ENCODE measurements at places on chromosomes 11 and 22.

- no peak for DNase-seq
These were observed 3.5 kb upstream of the ELMOD1 start for GRCh38 chr11:107587306-107587979.

DNA sequence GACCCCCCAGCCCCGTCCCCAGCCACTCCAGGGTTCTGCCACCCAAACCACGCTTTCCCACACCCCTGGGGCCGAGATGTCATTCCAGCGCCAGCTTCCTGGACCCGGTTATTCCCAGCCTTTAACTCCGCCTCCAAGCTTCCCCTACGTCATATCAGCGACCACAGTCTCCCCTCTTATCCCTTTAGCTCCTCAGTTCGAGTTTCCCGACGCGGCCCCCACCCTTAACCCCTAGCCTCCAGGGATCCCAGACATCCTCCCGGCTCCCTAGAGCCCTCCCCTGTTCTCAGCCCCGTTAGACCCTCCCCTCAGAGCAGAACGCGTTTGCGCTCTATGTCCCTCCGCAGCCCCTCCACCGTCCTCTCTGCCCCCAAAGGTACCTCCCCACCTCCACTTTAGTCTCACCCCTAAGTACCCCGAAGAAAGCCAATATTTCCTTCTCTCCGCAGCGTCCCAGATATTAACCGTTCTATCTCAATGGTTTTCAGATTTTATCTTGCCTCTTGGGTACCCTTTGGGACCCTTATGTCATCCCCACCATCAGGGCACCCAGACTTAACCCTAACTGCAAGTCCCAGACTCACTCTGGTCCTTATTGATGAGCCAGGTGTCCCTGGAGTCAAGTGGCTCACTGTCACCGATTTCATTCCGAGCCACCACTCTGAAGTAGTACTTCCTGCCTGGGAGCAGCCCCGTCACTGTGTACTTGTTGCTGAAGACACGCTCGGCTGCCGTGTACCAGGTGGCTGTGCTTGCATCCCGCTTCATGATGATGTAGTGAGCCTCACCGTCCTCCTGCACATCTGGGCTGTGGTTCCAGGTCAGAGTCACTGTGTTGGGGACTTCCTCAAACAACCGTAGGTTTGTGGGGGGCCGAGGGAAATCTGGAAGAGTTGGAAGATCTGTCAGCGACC lies 8.0 kb downstream of the TMEM86A start:
- peak; percentile 67 for DNase-seq

- no peak for DNase-seq
These were observed 86.4 kb downstream of the CELSR1 start for GRCh38 chr22:46450931-46451561.

DNA sequence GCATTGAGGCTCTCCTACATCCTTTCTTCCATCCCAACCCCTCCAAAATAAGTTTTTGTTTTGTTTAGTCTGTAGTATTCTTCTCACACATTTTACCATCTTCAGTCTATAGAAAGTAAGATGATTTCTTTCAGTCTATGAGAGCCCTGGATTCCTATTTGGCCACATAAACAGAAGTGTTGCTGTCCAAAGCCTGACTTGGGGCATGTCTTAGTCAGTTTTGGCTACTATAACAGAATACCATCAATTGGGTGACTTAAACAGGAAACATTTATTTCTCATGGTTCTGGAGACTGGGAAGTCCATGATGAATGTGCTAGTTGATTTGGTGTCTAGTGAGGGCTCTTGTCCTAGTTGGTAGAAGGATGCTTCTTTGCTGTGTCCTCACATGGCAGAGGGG lies 146.8 kb upstream of the DDI1 start:
- no peak for DNase-seq

- DNase-seq = no peak
These were observed 107.2 kb downstream of the RCN1 start for GRCh38 chr11:32198053-32198452.

DNA sequence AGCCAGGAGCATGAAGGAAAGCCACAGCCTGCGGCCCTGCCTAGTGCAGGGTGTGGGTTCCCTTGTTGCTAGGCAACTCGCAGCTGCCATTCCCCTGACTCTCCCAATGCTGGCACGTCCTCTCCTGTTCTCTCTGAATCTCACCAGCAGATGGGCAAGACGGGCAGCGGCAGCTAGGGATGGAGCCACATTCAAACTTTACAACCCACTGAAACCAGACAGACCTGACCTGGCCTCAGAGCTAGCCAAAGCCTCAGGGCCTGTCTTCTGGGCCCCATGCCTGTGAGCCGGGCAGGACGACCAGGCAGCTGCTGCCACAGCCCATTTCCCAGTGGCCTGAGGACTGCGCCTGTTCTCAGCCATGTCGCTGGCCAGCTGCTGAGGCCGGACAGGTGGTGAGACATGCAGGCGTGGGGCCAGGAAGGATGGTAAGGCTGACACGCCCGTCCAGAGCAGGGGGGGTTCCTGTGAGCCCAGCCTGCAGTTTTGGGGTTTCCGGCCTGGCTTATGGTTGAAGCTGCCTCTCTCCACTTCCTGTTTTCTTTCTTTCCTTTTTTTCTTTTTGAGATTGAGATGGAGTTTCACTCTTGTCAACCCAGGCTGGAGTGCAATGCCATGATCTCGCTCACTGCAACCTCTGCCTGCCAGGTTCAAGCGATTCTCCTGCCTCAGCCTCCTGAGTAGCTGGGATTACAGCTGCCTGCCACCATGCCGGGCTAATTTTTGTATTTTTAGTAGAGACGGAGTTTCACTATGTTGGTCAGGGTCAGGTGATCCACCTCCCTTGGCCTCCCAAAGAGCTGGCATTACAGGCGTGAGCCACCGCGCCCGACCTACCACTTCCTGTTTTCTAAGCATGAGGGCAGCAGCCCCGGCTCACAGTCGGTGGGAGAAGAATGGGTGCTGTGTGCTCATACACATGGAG lies 4.1 kb downstream of the SUN2 start:
- peak; percentile 55 for DNase-seq

DNA sequence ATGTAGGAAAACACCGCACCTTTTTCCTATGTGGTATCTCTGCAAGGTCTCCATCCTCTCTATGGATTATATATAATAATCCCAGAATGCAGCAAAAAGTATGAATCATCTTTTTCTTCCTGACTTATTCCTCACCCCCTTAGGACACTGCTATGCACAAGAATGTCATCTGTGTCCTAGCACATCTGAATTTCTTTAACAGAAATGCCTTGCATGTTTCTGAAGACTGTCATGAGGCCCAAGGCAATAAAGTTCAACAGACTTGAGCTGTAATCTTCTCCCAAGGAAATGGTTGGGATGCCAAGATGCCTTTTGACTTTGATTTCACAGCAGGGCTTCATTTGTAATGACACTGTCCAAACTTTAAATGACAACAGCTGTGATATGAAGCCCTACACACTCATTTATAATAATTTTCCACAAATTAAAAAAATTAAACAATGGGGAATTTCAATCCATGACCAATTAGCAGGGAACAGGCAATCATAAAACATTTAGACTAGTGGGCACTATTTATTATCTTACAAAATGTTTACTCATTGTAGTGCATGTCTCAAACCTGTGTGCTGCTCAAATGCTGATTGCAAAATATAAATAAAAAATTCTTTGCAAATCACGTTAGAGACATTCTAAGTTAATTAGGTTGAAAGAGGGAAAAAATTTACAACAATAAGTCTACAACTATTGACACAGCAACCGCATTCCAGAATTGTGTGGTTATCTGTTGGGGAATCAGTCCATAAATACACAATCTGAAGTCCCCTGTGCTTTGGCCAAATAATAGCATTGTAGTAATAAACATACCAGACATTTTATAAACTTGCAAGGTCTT lies 242.3 kb downstream of the SWAP70 start:
- DNase-seq = no peak

DNA sequence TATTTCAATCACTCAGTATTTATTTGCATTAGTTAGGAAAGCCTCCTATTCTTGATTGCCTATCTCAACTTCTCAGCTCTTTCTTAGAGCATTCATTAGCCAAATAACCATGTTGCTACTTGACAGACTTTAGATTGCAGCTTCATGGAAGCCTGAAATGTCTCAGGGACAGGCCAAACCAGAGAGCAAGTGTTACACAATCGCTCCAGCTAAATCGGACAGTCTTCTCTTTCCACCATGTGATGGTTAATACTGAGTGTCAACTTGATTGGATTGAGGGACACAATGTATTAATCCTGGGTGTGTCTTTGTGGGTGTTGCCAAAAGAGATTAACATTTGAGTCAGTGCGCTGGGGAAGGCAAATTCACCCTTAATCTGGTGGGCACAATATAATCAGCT lies 106.5 kb upstream of the DRD2 start:
- no peak for DNase-seq

DNA sequence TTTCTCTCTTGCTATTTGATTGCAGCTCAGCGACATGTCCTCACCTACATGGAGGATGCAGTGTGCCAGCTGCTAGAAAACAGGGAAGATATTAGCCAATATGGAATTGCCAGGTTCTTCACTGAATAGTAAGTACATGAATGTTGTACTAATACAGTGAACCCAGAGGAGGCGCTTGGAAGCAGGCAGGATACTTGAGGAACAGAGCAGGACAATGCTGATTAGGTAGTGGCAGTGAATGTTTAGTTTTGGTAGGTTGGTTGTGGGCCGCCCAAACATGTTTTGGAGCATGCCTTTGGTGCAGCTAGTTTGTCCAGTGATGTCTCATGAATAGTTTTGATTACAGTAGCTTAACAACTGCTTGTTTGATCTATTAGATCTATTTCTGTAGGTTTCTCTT lies 50.6 kb downstream of the CSTPP1 start:
- DNase-seq = no peak

GRCh38 chr22:35071784-35072183 lies 5.8 kb downstream of the ISX start:
- no peak for DNase-seq

DNA sequence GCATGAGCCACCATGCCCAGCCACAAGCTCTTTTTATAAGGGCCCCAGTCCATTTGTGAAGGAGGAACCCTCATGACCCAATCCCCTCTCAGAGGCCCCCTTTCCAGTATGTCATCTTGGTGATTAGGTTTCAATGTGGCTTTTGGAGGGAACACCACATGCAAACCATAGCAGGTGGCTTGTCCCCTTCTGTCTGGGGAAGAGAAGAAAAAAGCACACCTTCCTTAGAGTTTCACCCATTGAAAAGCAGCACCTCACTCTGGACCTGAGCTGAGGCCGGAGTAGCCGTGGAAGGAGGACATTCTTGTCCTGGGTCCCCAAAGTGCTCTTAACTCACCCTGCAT lies 25.4 kb downstream of the NEAT1 start:
- DNase-seq = no peak

- DNase-seq = peak; percentile 76
These were observed 243.9 kb upstream of the SYN3 start for GRCh38 chr22:33302049-33302545.

DNA sequence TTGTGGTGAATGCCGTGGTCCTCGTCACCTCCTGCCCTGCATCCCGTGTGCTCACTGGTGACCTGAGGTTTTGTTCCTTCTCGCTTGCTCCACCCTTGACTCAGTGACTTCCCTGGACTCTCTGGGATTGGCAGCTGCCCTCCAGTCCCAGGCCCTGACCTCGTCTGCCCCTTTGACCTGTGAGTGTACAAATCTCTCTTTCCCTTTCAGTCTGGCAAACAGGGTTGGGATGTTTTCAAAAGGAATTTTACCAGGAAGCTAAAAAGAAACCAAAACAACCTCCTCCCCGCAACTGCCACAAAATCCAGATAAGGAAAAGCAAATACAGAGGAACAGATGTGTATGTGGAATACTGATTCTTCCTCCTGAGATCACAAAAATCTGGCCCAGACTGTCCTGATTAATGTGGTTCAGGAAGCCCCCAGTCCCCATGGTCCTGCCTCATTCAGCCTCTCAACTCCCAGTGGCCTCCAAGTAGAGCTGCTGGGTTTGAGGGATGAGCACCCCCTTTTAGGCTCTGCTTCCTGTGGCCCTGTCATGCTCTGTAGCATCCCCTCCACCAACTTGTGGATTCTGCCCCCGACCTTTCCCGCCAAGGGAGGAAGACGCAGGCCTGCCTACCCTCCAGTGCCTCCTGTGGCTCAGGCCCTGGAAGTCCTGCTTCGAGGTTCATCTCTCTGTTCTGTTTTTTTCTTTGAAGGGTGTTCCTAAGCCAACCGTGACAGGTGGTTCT lies 15.2 kb downstream of the ROBO4 start:
- DNase-seq = peak; percentile 35

- DNase-seq = no peak
These were observed 736.5 kb upstream of the CCDC90B start for GRCh38 chr11:84022695-84023094.

DNA sequence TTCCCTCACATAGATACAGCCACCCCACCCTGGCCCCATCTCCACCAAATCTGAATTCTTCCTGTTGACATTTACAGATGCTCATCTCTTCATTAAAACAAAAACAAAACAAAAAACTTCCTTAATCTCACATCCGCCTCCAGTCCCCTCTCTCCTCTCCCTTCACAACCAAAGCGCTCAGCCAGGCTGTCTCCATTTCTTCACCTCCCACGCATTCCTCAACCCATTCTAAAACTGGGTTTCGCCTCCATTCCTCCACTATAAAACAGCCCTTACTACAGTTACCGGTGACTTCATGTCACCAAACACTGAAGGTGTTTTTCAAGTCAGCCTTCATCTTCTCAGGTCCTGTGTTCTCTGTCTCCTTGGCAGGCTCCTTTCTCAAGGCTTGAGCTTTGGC lies 9.6 kb downstream of the BACE1-AS start:
- no peak for DNase-seq

GRCh38 chr11:69444381-69445130 lies 36.9 kb upstream of the LINC01488 start:
- peak; percentile 79 for DNase-seq

DNA sequence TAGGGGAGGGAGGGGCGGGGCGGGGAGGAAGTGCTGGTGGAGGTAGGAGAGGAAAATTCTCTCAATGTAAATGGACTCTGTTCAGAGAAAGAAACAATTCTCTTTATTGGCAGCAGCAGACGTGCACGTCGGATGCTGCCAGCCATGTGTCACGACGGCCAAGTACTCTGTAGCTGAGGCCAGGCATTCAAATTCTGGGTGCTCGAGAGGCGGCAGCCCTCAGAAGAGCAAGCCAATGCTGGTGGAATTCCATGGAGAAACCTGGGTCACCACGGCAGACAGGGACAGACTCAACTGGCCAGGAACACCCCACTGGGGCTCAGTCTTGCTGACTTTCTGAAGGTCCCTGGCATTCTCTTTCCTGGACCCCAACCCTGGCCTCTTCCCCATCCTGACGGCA lies 90.8 kb downstream of the ABTB2 start:
- no peak for DNase-seq

DNA sequence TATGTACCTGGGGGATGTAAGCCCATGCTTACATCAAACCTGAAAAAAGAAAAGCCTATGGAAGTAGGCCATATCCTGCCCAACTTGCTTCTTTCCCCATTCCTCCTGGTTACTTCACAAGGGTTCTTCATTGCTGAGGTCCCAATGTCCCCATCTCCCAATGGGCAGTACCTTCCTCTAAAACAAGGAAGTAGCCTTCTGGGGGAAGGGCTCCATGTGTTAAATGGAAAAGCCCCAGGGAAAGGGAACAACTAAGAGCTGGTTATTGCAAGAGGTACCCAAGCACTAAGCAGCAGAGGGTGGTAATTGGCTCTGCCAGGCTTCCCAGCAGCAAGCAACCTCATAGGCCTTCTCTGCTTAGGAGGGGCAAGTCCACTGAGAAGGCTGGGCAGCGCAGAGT lies 11.3 kb downstream of the TMEM216 start:
- no peak for DNase-seq
